CD4-positive, alpha-beta T cell (primary cell): ENCODE measurements at places on chromosomes 3 and 15.

GRCh38 chr15:64193971-64194370 is 31.1 kb upstream of the PPIB start:
- DNase-seq, result no peak

- DNase-seq, result no peak
Measured at GRCh38 chr3:128524374-128525299, 31.6 kb upstream of the GATA2 start.

- DNase-seq, result peak; percentile 61
Measured at GRCh38 chr15:75836959-75837334, 6.3 kb upstream of the UBE2Q2 start.

- DNase-seq, result no peak
Measured at GRCh38 chr3:16427103-16427965, 86.2 kb downstream of the RFTN1 start.

DNA sequence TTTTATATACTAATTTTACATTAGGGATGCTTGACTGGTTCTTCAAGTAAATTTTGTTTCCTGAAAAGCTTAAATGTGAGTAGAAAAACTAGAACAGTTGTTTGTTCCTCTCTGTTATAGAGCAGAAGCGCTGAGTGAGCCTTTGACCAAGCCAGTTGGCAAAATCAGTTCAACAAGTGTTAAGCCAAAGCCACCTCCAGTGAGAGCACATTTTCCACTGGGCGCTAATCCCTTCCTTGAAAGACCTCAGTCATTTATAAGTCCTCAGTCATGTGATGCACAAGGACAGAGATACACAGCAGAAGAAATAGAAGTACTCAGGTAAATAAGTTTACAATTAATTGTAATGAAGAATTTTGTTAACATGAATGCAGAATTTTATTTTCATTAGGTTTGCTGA is 14.6 kb downstream of the CAPN7 start:
- no peak for DNase-seq

DNA sequence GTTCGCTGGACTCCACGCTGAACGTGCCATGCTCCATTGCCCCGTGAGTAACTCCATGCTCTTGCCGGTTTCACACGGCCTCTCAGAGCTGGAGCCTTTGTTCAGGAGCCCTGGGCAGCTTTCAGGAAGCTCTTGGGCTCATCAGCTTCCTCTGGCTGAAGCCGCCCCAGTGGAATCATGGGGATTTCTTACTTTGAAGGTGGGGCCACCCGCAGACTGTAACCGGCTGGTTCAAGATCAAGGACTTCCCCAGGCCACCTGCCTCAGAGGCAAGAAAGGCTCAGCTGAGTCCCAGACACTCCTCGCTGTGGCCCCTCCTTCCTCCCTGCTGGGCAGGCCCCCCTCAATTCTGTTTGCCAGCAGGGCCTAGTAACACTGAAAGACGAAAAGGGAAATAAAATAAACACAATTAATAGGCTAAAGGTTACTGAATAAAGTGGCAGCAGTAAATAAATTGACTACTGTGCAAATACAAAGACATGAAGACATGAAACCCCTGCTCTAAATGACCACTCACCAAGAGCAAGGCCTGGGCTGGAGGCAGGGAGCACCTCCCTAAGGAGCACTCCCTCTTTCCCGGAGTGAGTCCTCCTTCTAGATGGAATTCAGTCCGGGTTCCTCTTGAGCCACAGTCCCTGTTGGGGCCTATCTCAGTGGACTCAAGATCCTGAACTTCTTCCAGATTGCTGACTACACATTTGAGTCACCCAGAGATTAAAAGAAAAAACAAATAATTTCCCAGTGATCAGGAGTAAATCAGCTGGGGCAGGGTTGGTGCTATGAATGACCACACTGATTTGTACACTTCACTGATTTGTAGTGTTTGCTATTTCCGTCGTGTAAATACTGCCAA is 51.0 kb downstream of the ZDHHC19 start:
- peak; percentile 10 for DNase-seq
